Regular cardiac myocyte (primary cell): ENCODE measurements at places on chromosomes 12 and 14. TPM values are rescaled to one million over a fixed set of nuclear protein-coding genes. Genes with fewer than 3 reads are reported as not detected.

The NEK9 gene
- 42.9 and 62.6 TPM in 2 replicates for total RNA-seq

The PDE3A gene
- total RNA-seq = 23.1 and 31.8 TPM in 2 replicates

The RAB2B gene
- 26.8 and 29.0 TPM in 2 replicates for total RNA-seq

The MYF5 gene
- not detected in 2 replicates for total RNA-seq

The VDR gene
- 3.8 and 6.2 TPM in 2 replicates for total RNA-seq
